ENCODE measurements at places on chromosomes 11 and 22. TPM values are rescaled to one million over a fixed set of nuclear protein-coding genes. Genes with fewer than 3 reads are reported as not detected.

SLC16A8 gene
- total RNA-seq, result not detected

OR4S1 gene
- total RNA-seq, result not detected

CASP1 gene
- total RNA-seq, result 34.4 TPM

MMP1 gene
- 0.35 TPM for total RNA-seq

OR51B5 gene
- not detected for total RNA-seq

SLC37A2 gene
- 7.8 TPM for total RNA-seq
